Kidney (tissue), 22 donors: ENCODE measurements at places on chromosomes 1 and 21. TPM values are rescaled to one million over a fixed set of nuclear protein-coding genes. Genes with fewer than 3 reads are reported as not detected.

DNA sequence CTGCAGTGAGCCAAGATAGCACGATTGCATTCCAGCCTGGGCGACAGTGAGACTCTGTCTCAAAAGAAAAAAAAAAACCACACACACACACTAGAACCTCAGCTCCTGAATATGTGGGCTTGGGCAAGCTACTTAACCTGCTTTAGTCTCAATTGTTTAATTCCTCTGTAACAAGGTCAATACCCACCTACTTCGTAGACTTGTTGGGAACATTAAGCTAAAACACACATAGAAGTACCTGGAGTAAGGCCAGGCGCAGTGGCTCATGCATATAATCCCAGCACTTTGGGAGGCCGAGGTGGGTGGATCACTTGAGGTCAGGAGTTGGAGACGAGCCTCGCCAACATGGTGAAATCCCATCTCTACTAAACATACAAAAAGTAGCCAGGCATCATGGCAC is 77.1 kb downstream of the CLSTN1 start:
- H3K36me3 ChIP-seq, result peaks cover 29% of the 10 kb centered on the region
- DNase-seq, result no peak
- no peaks in the 10 kb centered on the region for H3K27me3 ChIP-seq
- no peak overlapping the region for H3K4me3 ChIP-seq
- H3K4me1 ChIP-seq, result no peaks in the 10 kb centered on the region

- no peaks in the 10 kb centered on the region for H3K4me1 ChIP-seq
- peaks cover 27% of the 10 kb centered on the region for H3K27me3 ChIP-seq
- peak; percentile 71 for DNase-seq
- peak overlapping the region; percentile 80 for H3K4me3 ChIP-seq
- H3K36me3 ChIP-seq, result no peaks in the 10 kb centered on the region
- H3K27ac ChIP-seq, result peak overlapping the region; percentile 99
These were observed 569 bp downstream of the ATF3 start for GRCh38 chr1:212608959-212609700.

DNA sequence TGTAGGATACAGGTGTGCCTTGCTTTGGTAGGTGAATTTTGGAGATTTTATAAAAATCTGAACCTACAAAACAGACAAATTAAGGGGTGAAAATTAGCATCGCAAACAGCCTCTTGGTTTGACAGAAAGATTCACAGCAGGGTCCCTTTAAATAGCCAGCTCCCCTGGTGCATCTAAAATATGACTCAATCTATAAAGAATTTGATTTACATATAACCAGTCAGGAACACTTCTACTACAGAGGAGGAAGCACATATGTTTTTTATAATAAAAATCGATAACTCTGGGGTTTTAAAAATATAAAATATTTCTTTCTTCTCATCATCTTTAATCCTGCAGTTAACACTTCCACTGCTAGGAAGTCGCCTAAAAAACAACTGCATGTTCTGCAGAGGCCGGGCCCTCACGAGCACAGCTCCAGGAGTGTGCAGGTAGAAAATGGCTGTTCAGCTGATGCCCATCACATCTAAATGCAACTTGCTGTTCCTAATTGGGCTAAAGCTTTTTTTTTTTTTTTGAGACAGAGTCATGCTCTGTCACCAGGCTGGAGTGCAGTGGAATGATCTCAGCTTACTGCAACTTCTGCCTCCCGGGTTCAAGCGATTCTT is 203.4 kb downstream of the HS2ST1 start:
- no peaks in the 10 kb centered on the region for H3K27me3 ChIP-seq
- DNase-seq, result no peak
- no peaks in the 10 kb centered on the region for H3K4me1 ChIP-seq
- H3K36me3 ChIP-seq, result no peaks in the 10 kb centered on the region
- H3K4me3 ChIP-seq, result no peak overlapping the region

DNA sequence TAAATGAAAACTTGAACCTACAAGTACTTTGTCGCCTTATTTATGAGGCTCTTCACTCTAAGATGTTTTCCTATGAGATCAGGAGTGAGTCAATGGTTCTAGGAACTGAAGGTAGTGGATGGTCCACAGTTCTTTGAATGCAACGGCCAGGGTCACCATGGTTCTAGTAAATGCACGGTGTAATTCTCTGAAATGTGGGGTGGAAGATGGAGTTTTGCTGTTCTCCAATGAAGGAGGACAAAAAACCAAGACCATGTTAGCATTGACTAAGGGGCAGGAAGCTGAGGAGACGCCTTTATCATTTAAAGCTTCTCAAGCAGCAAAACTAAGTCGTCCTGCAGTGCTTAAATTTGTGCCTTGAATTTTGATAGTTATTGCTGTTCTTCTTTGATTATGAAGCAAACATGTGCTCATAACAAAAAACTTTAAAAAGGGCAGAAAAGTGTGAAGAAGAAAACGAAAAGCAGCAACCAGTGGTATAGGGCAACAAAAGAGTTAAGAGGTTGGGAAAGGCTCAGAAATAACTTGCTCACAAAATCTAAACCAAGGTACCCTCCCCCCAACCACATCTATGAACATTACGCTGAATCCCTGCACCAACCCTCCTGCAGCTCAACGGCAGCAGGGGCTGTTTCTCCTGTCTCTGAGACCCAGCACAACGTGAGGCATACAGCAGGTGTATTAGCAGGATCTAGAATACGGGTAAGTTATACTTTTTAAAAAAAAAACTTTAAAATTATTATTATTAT is 85.0 kb downstream of the MRPL37 start:
- no peak for DNase-seq
- no peak overlapping the region for H3K27ac ChIP-seq
- H3K4me3 ChIP-seq, result no peak overlapping the region
- H3K36me3 ChIP-seq, result no peaks in the 10 kb centered on the region
- H3K27me3 ChIP-seq, result no peaks in the 10 kb centered on the region

DNA sequence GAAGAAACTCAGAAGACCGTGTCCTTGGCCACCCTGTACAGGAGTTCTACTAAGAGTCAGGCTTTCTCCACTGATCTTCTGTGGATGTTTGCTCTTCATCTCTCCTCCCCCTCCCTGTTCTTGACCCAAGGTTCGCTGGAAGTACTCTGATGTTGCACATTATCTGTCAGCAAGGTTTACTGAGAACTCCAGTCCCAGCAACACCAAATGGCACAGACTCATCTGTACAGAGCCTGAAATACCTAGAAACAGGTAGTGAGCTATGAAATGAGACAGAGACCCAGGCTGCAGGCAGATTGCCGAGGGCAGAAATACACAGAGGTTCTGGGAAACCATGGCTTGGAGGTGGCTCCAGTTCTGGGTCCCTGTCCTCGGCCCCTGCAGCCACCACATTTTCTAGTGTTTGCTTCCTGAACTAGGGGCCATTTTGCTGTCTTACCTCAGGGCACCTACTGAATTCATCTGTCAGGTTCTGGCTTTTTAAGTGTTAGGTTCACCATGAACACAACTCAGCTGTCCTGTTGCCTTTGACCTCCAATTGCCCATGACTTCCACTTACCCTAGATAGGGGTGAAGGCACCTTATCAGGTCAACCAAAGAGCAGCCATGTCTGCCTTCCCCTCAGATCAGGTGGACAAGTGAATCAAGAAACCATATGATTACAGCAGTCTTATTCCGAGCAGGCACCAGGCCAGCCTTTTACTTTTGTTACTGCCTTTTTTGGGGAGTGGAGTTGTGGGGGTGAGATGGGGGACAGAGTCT is 92.2 kb downstream of the CDC7 start:
- H3K4me3 ChIP-seq, result no peak overlapping the region
- no peaks in the 10 kb centered on the region for H3K27me3 ChIP-seq
- H3K27ac ChIP-seq, result no peak overlapping the region
- DNase-seq, result no peak

FCRL6 gene
- 1.4 TPM for total RNA-seq

FAM110D gene
- 8.1 TPM for total RNA-seq

SESN2 gene
- total RNA-seq, result 19.4 TPM

DCST1 gene
- not detected for total RNA-seq
